CD8-positive, alpha-beta T cell (primary cell): ENCODE measurements at places on chromosomes 6 and 20.

GRCh38 chr20:53284256-53284655, 309.4 kb downstream of the ZNF217 start:
- DNase-seq = no peak

- DNase-seq = no peak
Measured at GRCh38 chr6:15065261-15065989, 180.4 kb upstream of the JARID2 start.

GRCh38 chr20:57061051-57061900, 205.2 kb downstream of the BMP7 start:
- no peak for DNase-seq

- DNase-seq = no peak
Measured at GRCh38 chr6:49556429-49556837, 6.0 kb downstream of the C6orf141 start.
